ENCODE measurements at places on chromosomes 1 and 21.

DNA sequence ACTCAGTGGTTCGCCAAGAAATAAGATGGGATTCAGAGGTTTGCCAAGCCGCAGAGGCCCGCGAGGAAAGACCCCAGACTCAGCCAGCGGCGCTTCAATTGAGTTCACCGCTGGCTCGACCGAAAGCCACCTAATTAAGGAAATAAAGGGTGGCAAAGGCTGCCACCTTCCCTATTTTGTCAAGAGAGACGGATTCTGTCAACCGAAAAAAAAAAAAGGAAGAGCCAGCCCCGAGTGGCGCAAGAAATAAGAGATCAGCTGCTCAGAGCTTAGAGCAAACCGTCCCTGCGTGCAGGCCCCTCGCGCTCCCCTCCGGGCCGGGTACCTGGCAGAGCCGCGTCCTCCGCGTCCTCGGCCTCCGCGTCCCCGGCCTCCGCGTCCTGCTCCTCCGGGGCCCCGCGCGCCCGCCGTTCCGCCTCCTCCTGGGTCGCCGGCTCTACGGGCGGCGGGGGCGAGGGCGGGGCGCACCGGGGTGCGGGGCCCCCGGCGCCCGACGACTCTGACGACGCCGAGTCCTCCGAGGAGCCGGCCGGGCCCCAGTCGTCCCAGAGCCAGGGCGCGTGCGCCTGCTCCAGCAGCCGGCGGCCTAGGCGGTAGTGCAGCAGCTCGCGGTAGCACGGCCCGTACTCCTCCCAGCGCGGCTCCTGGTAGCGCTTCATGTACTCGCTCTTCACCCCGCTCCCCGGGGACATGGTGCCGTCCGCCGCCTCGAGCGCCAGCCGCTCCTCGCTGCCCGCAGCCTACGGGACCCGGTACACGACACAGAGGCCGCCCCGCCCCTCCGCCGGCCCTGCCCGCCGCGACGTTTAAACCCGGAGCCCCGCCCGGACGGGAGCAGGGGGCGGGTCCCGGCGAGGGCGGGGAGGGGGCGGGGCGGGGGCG lies 832 bp downstream of the CCSAP start:
- DNase-seq = peak; percentile 75

DNA sequence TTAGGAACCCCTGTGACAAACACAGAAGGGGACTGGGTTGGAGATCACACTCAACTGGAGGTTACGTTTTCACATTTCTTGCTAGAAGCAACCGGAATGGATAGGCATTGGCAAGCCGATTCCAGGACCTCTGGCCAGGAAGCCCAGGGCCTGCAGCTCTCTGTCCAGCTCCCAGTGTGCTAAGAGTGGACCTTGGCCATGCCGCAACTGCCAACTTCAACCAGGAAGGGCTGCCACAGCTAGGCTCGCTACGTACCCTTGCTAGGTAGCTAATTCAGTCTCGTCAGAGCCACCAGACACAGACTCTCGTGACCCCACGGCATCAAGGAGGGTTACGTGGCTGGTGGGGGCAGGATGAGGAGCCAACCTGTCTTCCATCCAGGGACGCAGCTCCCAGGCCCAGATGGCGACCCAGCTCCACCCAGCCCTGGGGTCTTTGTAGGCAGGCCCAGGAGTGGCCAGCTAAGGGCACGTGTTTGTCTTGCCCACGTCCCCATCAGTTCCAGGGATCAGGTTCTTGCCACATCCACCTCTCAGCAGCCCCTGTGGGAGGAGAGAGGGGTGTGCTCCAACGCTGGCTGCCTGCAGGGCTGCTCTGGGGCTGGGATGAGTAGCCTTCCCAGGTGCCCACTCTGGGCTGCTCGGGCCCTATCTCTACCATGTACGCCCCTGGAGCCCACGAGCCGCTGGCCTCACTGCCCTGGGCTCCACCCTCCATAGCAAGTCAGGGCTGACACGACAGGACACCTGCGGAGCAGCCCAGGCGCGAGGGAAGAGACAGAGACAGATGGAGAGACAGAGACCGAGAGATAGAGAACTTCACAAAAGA lies 39.2 kb downstream of the UBE2G2 start:
- DNase-seq = no peak

GRCh38 chr1:108813326-108813725 lies 43.6 kb downstream of the AKNAD1 start:
- no peak for DNase-seq

GRCh38 chr1:232590744-232591082 lies 39.2 kb downstream of the SIPA1L2 start:
- DNase-seq = no peak

GRCh38 chr1:26281971-26282370 lies 2.1 kb downstream of the SH3BGRL3 start:
- DNase-seq = no peak

GRCh38 chr1:233570216-233570615 lies 43.7 kb upstream of the KCNK1 start:
- DNase-seq = no peak

DNA sequence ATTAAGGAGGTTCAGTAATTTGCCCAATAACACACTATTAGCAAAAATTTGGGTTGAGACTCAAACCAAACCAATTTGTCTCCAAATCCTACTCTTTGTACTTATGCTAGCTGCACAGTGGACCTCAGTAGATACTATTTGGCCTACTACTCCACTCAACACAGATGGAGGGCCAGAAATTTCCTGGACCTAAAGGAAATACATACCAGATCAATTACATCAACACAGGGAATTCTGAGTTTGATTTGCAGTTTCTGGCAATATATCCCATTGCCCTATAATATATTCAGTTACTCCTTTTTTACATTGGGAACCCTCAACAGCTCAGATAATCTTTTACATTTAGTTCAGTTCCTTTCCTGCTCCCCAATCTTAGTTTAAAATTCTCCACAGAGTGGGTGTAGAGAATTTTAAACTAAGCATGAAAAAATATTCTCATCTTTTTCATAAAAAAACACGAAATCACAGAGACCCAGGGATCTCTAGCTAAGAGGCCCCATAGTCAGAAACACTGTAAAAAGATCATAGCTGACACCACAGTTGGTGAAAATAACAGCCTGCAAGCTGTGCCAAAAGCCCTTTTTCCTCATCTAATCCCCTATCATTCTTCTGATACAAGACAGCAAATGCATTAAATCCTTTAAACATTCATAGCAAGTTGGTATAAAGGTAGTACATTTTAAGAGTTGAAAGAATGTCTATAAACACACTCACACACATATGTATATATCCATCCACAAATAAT lies 317.7 kb upstream of the ESRRG start:
- DNase-seq = no peak

- no peak for DNase-seq
Observed at GRCh38 chr1:9835758-9836631, 12.2 kb upstream of the CLSTN1 start.

GRCh38 chr21:36798491-36798890 lies 99.6 kb downstream of the SIM2 start:
- DNase-seq = no peak

GRCh38 chr1:99782397-99782796 lies 16.0 kb upstream of the FRRS1 start:
- DNase-seq = no peak

DNA sequence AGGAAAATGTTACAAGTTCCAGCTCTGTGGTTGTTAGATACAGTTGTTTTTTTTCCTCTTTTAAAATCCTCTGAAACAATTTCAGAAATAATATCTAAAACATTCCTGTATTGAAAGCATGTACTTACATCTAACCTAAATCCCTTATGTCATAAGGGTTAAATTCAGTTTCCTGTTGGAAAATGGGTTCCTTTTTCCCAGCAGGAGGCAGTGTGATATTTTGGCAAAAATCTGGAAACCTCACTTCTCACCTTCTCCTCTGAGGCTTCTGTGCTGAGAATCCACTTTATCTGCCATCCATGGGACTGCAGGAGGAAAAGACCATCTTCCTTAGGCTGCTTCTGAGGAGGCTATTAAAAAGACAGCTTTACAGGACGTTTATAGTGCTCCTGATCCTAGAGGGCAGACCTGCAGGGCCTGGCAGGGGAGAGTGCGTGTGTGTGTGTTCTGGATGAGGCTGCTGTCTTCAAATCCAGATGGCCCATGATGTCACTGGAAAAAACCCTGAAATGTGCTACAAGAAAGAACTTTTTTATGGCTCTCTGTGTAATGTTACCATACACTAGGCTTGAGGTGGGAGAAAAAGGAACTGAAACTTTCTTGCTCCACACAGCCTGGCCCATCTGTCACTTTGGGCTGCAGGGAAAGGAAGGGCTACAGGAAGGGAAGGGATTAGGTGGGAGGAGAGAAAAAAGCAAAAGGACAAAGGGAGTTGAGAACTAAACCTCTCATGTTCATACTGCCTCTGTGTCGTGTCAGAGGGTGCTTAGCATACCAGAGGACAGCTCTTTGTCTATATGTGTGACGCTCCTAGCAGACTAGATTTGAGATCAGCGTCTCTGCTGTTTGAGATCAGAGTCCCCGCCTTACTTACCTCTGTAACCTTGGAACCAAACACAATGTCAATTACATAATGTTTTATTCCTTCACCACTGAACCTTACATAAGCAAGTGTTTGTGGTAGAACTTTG lies 379.2 kb upstream of the SPAG17 start:
- no peak for DNase-seq

GRCh38 chr1:80444171-80444570 lies 1356.6 kb upstream of the ADGRL2 start:
- no peak for DNase-seq

DNA sequence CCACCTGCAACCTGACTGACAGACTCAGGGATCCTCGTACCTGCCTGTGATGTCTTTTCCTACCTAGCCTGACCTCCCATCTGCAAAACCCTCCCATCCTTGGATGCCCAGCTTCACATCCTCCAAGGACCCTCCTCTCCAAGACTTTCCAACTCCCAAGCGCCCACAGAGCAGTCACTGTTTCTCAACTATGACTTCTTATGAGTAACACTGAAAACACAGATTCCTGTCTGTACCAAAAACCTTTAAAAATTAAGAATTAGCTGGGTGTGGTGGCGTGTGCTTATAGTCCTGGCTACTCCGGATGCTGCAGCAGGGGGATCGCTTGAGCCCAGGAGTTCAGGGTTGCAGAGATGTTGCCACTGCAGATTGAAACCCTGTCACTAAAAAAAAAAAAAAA lies 181.9 kb downstream of the PSMG1 start:
- DNase-seq = no peak

GRCh38 chr1:233328142-233328921 lies 808 bp downstream of the MAP3K21 start:
- DNase-seq = no peak

- no peak for DNase-seq
Observed at GRCh38 chr1:36968730-36969129, 65.6 kb downstream of the GRIK3 start.

DNA sequence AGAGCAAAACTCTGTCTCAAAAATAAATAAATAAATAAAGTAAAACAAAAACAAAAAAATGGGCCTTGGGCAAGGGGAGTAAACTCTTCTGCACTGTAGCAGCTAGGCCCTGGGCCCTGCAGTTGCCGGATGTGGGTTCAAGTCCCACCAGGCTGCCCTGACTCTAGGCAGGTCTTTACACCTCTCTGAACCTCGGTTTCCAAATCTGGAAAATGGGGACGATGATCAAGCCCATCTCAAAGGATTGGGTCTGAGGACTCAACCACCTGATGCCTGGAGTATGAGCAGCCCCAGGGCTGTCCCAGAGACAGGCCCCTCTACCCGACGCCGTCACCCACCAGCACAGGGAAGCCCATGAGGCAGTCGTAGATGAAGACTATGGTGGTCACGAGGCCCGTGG lies 7.5 kb downstream of the GPR153 start:
- DNase-seq = no peak

- DNase-seq = no peak
Observed at GRCh38 chr1:59526240-59526639, 229.3 kb downstream of the FGGY start.

GRCh38 chr1:91777630-91778300 lies 108.2 kb downstream of the TGFBR3 start:
- DNase-seq = no peak

GRCh38 chr1:18004278-18004677 lies 103.3 kb upstream of the IGSF21 start:
- DNase-seq = no peak

DNA sequence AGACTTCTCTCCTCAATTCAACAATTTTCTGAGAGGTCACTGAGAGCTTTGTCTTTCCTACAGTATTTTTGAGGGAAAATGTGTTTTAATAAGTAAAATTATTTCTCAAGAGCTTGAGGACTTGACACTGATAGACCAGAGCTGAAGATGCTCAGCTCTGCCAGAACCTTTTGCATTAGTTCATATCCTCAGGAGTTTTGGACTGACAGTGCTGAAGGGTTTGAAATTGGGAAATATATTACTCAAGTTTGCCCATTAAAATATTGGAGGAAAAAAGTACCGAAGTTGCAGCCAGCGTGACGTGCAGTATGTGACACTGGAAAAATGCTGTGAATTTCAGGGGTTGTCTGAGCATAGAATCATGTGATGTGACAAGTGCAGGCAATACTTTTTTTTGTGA lies 346.6 kb upstream of the DPYD start:
- DNase-seq = no peak

DNA sequence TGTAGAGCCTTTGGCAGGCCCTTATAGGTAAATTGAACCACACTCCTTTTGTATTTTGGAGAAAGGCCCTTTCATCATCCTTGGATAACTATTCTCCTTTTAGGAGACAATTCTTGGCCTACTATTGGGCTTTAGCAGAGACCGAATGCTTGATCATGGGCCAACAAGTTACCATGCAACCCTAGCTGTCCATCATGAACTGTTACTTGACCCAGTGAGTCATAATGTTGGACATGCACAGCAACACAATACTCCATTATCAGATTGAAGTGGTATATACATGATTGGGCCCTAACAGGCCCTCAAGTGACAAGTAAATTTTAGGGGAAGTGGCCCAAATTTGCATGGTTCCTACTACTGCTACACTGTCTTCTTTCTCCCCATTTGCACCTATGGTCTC lies 84.4 kb downstream of the CATSPERE start:
- no peak for DNase-seq

DNA sequence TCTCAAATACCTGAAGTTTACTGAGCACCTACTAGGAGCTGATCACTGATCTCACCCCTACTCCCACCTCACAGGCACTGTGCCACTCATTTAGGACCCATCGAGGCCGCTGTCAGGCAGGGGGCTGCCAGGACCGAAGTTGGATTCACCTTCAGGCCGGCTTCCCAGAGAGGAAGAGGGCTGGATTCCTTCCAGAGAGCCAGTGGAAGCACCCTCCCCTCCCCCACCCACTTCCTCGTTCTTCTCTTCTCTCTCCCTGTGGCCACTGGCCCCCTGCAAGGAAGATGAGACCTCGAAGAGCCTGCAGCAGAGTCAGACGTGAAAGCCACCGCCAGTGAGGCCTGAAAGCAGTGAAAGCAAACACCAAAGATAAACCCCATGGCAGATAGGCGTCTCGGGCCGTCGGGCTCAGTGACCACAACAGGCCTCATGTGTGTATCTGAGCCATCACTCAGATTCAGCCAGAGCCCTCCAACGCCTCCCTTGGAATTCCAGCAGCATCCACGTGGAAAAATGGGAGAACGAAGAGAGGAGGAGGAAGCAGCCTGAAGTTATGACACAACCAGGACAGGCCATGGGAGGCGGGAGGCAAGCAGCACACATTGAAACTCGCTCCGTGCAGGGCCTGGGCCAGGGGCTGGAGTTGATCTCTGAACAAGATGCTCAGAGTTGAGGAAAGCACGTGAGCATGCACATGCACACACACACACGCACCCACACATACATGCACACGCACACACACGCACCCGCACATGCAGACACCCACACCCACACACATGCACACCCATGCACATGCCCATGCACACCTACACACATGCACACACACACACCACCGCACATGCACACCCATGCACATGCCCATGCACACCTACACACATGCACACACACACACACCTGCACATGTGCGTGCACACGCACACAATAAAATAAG lies 6.2 kb upstream of the AGTRAP start:
- DNase-seq = no peak
